ENCODE measurements at places on chromosomes 12 and 14. TPM values are rescaled to one million over a fixed set of nuclear protein-coding genes. Genes with fewer than 3 reads are reported as not detected.

DNA sequence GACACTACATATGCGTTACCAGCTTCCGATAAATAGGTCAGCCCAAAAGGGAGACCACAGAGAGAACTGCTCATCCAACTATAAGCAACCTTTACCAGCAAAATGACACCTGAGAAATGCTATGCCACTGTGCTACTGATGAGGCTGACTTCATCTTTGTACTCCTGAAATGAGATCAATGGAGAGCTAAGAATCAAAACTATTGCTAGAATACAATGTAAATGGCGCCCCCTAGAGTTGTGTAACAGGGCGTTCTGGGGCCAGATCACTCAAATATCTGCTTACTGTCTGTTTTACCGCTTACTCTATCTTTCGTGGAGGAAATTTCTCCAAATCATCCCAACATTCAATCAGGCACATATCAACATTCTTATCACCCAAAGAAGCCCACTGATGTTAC, 4.6 kb downstream of the ZNF384 start:
- DNase-seq, result peak; percentile 25

- no peak for DNase-seq
Observed at GRCh38 chr14:68470361-68470760, 322.5 kb downstream of the ZFP36L1 start.

DNA sequence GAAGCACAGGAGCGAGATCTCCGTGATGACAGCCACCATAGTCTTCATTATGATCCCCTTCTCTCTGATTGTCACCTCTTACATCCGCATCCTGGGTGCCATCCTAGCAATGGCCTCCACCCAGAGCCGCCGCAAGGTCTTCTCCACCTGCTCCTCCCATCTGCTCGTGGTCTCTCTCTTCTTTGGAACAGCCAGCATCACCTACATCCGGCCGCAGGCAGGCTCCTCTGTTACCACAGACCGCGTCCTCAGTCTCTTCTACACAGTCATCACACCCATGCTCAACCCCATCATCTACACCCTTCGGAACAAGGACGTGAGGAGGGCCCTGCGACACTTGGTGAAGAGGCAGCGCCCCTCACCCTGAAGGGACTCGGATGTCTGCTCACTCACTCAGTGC, 775 bp downstream of the OR10P1 start:
- peak; percentile 51 for DNase-seq

- DNase-seq, result peak; percentile 45
Observed at GRCh38 chr12:26126340-26127284, 1.8 kb upstream of the BHLHE41 start.

DNA sequence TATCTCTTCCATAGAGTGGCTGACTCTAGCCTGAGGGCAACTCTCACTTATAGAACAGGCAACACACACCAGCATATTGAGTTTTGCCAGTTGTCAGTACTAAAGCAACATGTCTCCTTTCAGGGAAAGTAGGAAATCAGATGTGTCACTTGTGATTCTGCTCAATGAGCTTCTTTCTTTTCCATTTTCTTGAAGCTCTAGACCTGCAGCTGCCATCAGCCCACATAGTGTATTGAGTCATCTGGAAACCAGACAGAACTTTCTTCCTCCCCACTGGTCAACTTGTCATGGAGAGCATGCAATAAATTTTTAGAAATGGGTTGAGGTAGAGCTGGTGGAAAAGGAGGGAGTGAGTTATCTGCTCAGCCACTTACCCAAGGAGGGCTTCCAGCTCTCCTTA, 209.0 kb upstream of the PLEKHG7 start:
- no peak for DNase-seq

DNA sequence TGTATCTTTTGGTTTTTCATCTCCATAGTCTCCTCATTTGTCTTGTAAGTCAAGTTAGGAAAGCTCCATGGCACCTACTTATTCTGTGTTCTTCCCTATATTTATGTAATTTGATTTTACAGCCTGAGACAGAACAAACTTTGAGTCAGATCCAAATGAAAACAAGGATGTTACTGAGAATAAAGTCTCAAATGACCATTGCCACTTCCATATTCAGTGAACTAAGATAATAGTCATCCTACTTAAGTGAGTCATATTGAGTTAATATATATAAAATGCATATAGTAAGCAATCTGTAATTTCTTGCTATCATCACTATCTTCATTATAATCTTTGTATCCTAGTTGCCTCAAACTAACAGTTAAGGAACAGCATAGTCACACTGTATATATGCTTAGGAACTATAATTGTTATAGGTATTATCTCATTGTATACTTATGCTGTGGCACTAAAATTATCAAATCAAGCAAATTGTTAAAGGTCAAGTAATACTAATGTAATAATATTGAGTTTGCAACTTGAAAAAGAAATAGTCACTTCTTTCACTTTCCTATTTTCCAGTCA, 30.8 kb downstream of the TMTC3 start:
- DNase-seq, result no peak

GRCh38 chr14:90483571-90483974, 86.7 kb downstream of the CALM1 start:
- DNase-seq, result no peak

- DNase-seq, result no peak
Observed at GRCh38 chr14:61746881-61747280, 15.3 kb upstream of the SNAPC1 start.

DNA sequence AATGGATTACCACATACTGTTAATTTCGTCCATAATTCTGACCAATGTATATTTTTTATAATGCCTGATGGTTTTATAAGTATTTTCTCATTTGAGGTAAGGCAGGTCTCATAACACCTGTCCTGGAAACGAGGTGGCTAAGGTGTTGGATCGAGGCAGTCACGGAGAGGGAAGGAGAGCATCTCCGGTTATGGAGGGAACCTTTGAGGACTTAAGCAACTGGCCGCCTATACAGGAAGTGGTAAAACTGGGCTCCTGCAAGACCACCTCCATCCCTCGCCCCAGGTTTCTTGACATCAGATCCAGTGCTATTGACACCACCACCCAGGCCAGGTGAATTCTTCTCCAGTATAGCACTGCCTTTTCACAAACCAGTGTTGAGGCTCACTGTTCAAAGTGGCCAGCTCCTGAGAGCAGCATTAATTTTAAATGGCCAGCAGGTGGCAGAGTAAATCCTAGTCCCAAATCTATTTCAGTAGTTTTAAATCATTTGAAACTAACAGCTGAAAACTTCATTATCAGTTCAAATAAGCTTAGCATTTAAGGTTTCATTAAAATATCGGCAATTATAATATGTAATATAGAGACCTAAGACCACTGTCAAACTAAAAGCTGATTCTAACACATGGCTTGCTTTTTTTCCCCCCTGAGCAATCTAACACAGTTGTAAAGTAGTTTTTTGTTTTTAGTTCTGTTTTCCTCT, 100.8 kb downstream of the PPM1A start:
- peak; percentile 28 for DNase-seq

GRCh38 chr12:132400011-132400641, 70.7 kb upstream of the GALNT9 start:
- DNase-seq, result no peak

DNA sequence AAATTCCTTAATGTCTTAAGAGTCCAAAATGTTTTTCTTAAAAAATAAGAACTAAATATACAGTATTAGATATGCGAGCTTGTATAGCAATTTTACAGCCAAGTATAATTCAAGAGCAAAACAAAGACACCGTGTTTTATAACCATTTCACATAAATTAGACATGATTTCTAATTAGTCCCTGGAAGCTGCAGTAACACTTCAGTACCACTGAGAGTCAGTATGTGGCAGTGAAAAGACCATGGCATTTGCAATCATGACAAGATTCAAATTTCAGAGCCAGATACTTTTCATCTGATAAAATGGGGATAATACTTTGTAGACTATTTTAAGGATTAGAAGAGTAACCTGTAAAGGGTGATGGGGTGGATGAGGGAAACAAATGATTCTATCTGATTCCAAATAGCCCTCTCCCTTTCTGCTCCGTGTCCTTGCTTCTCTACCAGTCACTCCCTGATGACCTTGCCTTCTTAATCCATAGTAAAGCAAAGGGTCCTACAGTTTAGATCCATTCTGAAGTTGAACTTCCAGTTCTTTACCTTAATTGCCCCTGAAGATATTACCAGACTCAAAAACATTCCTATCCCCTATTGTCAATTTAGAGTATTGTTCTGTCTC, 145.4 kb upstream of the ABCD2 start:
- DNase-seq, result no peak

DNA sequence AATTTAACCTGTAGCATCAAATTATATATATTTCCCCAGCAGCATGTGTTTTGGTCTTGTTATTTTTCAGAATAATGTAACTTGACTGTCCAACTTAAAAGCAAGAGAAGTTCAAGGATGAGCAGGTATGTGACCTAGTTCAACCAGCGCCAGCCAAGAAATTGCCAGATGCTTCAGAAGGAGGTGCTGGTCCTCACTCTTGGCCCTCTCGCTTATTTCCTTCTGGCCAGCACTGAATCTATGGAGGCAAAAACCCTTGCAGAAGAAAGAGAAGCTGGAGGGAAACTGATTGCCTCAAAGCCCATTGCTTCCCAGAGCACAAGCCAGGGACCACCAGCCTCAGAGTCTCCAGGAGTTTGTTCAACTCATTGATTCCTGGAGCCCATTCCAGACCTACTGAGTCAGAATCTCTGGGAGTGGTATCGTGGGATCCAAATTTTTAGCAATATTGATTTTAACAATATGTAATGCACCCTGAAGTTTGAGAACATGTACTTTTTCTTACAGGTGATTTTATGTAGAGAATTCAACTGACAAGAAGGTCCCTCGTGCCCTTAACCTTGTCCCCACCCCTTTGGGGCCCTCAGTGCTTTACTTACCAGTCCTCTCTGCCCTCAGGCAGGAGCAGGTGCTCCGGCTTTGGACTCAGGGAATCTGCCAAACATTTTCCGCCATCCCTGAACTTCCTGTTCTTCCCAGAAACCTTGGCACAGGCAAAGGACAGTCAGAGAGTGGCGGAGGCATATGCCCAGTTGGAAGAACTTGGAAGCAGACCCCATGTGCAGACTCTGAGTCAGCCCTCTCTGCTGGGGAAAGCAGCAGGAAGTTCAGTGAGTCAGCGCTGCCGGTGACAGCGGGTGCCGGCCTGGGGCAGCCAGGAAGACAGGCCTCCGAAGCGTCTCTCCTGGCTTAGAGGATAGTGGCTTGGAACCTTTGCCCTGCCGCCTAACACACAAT, 10.4 kb downstream of the BEST3 start:
- no peak for DNase-seq

GRCh38 chr14:55976219-55976618, 142.0 kb upstream of the PELI2 start:
- no peak for DNase-seq

DNA sequence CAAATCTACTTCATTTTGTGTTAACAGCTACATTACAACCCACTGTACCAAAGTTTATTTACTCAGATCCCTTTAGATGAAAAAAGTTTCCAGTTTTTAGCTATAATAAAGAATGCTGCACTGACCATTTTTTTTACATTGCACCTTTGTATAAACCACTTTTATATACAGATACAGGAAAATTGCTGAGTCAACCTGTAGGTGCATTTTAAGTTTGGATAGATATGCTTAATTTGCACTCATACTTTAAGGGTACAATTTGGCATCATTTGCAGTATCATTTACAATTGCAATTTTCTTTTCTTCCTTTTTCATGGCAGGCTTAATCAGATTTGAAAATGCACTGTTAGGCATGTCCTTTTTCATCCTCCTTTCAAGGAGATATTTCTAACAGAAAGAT, 257.8 kb upstream of the LMO3 start:
- no peak for DNase-seq

- DNase-seq, result no peak
Observed at GRCh38 chr12:63090716-63091115, 60.3 kb downstream of the AVPR1A start.

- no peak for DNase-seq
Observed at GRCh38 chr14:36479344-36479743, 40.7 kb downstream of the NKX2-1 start.

DNA sequence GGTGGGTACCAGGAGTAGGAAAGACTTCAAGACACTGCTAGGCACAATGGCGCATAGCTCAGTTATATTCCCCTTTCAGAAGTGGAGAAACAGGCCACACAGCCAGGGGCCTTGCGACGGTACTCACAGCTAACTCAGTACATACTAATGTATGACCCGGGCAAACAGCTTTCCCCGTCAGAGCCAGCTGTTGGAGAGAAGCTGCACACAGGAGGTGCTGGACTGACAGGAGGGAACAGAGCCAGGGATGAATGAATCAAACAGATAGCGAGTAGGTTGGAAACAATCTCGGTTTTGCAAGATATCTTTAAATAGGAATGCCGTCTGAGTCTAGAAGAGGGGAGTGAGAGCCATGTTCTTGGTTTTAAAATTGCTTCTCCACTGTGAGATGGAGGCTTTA, 45.5 kb downstream of the PRIMA1 start:
- DNase-seq, result no peak

Gene KRT6C
- not detected for total RNA-seq

Gene PA2G4
- total RNA-seq, result 63.8 TPM

Gene TPH2
- not detected for total RNA-seq

Gene SPTB
- total RNA-seq, result 0.91 TPM

Gene CEP128
- total RNA-seq, result 82.8 TPM

Gene CIROP
- not detected for total RNA-seq

Gene ARHGAP9
- 403 TPM for total RNA-seq

Gene SELPLG
- 218 TPM for total RNA-seq

Gene CABP1
- not detected for total RNA-seq
